ENCODE measurements at places on chromosomes 1 and 21.

- DNase-seq = no peak
Observed at GRCh38 chr1:32770741-32771548, 46.2 kb downstream of the YARS1 start.

DNA sequence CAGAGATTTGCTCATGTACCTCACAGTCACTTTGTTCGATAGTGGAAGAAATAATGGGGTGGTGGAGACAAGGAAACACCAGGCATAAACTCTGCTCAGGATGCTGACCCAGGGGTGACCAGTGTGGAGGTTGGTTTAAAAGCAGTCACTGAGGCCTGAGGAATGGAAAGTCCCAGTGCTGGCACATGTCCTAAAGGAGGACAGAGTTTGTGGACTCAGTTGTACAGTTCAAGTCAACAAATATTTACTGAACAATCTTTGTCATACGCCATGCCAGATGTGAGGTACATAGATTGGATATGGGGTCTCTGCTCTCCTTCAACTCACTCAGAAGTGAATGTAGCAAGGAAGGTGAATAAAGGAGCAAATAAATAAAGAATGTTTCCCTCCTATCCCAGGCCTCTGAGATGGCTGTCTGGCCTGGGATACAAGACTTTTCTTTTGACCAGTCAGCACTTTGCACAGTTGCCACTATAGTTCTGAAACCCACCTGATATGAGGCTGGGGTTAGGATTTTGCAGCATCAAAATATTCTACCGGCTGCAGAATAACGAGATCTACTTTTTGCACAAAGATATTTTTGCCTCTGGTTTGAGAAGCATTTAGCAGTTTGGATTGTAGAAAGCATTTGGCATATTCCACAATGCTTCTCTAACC, 7.9 kb upstream of the GFI1 start:
- no peak for DNase-seq

DNA sequence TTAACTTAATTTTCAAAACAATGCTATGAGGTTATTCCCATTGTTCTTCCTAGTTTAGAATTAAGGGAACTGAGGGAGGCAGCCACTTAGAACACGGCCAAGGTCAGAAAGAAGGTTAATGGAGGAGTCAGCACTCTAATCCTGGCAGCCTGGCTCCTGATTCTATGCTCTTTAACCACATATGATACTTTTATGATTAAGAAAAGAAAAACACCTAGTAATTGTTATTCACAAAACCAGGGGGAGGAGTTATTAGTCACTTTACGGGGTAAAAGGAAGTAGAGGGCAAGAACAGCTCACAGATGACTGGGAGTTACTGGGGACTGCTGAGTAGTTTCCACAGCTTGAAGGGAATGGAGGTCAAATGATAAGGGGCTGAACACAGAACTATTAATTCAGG, 38.6 kb downstream of the GADD45A start:
- DNase-seq = peak; percentile 4

GRCh38 chr1:92961896-92962752, 862 bp upstream of the DIPK1A start:
- DNase-seq = peak; percentile 50

DNA sequence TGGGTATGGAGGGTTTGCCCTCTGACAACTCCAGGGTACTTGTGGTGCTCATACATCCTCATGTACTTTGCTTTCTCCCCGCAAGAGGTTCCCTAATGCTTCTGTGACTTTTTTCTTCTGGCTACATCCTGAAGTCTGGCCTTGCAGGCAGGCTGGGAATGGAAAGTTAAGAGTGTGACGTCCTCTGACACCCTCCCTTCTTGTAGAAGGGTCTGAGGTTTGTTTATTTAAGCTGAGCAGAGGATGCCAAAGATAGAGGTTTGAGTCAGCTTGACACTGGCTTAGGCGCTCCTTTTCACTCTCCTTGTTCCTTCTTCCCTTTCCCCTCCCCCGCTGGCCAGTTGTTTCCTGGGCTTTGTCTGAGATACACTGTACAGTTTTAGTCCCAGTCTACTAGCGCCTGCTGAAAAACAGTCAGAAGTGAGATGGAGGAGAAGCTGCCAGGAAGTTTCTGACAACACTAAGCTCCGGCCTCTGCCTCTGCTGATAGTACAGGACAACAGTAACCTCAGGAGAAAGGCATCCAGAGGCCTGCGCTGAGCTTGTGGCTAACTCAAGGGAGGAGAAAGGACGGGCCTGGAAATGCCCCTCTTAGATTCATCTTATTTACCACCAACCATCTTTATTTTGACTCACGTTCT, at the start of gene MACF1:
Gene MACF1, plus strand, starts transcription at position 255 of the 641 bp plus-strand sequence. Its CDS starts 328 bp downstream, at position 583.
- DNase-seq = no peak

DNA sequence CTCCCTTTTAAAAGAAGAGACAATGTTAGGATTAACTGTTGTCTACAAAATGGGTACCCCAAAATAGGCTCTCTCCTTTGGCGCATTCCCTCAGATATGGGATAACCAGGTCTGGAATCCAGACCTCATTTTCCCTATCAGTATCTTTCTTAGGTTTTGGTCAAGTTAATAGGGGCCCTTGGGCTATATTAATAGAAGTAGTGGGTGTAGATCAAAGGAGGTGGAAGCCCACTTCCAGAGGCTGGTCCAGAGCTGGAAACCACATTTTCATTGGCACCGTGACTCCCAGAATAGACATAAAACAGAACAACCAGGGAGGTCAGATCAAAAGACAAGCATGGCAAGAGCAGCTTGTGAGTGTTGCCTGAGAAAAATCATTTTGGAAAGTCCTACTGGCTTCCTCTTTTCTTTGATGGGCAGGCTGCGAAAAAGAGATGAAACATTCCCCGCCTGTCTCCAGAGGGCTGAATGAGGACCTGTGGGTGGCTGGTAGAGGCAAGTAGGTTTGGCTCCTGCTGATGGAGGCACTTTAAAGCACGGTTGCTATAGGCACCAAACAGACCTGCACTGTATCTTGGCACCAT, 25.8 kb upstream of the KIF21B start:
- no peak for DNase-seq

- DNase-seq = no peak
Observed at GRCh38 chr1:85689775-85690404, 18.3 kb downstream of the ZNHIT6 start.

- no peak for DNase-seq
Observed at GRCh38 chr21:39601187-39601928, 11.4 kb upstream of the B3GALT5 start.

DNA sequence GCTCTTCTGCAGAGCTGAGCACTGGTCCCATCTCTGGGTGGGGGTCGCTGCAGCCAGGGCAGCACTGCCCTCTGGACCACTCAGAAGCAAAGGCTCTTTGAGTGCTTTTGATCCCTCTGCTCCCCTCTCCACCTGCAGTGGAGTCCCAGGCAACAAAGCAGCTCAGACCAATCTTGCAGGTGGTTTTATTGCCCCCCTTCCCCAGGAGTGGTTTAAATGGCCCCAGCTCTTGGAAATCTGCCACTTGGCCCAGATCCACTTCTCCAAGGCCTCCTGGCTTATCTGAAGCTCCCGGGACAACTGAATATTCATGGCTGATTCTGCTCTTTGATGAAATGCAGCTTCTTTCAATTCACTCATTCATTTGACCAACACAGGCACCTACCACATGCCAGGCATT, 2.7 kb downstream of the STUM start:
- DNase-seq = no peak

DNA sequence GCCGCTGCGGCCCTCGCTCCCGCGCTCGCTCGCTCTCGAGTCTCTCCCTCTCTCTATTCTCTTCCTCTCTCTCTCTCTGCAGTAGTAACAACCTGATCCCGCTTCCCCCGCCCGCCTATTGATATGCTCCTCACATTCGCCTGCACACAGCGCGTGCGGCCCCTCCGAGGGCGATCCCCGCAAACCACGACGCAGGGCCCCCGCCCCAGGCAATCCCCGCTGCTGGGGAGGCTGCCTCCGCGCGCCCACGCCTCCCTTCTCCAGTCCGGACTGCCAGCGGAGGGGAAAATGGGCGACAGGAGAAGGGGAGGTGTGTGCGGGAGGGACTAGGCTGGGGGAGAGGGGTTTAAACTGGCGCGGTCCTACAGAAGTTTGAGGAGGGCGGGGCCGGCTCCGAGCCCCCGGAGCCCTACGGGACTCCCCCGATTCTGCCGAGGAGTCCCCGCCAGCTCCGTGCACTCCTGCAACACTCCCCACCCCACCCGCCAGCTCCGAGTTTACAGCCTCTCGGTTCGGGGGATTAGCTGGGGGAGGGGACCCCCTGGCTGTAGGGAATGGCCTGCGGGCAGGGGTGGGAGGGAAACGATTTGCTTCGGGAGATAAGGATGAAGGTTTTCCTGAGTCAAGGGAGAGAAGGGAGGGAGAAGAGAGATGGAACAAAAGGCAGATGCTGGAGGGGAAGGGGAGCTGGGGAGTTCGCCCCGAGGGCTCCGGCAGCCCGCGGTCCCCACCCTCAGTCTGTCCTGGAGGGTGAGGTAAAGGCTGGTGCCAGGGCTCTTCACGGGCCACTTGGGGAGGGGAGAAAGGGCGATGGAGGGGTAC, 66.6 kb downstream of the SYT2 start:
- DNase-seq = no peak

GRCh38 chr1:181317261-181317930, 165.9 kb upstream of the CACNA1E start:
- no peak for DNase-seq

- DNase-seq = no peak
Observed at GRCh38 chr1:28247612-28248272, 11.6 kb upstream of the SESN2 start.

DNA sequence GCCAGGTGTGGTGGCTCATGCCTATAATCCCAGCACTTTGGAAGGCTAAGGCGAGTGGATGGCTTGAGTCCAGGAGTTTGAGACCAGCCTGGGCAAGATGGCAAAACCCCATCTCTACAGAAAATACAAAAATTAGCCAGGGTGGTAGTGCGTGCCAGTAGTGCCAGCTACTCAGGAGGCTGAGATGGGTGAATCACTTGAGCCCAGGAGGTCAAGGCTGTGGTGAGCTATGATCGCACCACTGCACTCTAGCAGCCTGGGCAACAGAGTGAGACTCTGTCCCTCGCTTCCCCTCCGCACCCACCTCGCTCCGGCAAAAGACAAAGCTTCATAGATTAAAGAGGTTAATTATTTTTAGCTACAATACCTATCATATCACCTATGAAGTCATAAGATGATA, 100.0 kb downstream of the HHAT start:
- DNase-seq = no peak

GRCh38 chr1:33268457-33268856, 12.2 kb downstream of the ZNF362 start:
- no peak for DNase-seq

GRCh38 chr1:2596530-2597333, 10.2 kb downstream of the PRXL2B start:
- no peak for DNase-seq

- DNase-seq = no peak
Observed at GRCh38 chr1:3851292-3851691, 5.7 kb downstream of the CEP104 start.

- DNase-seq = no peak
Observed at GRCh38 chr1:204507317-204508105, 8.7 kb upstream of the MDM4 start.

DNA sequence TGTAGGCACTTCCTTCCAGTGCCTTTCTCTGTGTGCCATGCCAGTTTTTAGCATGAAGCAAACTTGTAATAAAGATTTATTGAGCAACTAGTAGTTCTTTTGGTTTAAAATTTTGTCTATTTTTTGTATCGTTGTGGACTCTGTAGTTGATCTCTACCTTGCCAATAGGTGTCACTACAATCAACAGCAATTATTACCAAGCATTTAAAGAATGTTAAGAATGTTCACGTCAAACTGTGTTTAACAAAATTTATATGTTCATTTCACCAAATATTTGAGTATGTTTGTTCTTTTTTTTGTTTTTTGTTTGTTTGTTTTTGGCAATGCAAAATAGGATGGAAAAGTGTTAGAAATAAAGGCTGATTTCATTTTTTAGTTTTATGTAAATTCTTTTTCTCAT, 208.1 kb downstream of the PATJ start:
- no peak for DNase-seq

DNA sequence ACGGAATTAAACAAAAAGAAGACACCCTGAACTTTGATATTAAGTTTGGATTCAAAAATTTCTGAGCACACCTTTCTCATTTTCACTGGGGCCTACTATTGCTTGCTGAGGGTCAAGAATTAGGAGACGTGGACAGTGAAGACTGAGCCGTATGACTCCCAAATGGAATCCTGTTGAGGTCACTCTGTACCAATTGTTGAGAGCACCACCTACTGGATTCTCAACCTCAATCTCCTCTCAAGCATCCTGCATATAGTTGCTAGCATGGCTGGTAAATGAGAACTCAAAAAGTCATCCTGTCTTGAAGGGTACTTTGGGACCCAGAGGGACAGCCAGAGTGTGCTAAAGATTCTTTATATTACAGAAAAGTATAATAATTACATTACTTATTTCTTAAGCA, 20.2 kb upstream of the MTR start:
- no peak for DNase-seq

GRCh38 chr1:7266561-7266960, 481.3 kb downstream of the CAMTA1 start:
- DNase-seq = no peak

DNA sequence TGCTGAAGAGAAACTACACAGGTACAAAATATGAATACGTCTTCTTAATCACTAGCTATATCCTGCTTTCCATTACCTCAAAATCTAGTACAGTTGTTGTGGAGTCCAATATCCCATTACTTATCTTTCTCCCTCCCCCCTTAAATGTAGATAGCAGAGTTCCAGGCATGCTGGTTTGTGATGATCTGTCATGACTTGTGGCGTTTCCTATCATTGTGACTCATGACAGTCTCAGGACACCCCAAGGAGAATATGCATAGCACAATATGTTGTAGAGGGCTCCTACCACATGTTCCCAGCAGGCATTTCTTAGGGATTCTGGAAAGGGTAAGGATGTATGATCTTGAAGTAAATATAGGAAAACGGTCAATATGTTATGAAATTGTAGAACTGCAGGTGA, 206.9 kb downstream of the USH2A start:
- no peak for DNase-seq
